ENCODE measurements at places on chromosomes 11 and 22.

DNA sequence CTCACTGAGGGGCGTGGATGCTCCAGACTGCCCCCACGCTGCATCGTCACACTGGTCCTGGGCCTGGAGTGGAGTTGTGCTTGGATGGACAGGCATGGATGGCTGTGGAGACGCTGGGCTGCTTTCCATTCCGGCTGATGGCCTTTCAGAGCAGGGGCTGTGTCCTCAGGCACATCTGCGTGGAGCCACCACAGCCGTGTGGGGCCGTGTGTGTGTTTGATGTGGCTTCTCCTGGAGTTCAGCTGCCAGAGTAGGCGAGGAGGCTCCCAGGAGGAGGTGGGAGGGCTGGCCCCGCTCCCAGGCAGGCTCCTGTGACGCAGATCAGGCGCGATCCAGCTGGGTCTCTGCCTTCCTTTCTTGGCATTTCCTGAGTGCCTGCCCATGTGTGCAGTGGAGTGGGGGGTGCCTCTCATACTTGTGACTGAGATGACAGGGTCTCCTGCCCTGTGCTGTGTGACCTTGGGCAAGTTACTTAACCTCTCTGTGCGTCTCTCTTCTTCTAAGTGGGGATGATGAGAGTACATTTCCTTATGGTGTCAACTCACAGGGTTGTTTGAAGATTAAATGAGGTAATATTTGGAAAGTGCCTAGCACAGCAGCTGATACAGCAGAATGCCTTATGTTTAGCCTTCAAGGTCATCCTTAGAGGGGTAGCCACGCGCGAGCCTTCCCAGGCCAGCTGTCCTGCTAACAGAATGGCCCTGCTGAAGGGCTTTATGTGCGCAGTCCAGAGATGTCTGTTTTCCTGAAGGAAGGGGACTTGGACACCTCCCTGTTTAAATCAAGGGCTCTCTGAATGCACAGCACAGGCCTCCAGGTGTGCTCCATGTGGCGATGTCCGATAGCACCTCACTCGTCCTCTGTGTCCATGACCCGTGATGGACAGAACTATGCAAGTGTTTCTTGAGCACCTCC is 33.5 kb downstream of the GLB1L2 start:
- no peak for DNase-seq

GRCh38 chr11:20598492-20598891 is 916 bp upstream of the SLC6A5 start:
- no peak for DNase-seq

- no peak for DNase-seq
These were observed 31.0 kb downstream of the CTTN start for GRCh38 chr11:70429428-70429705.

DNA sequence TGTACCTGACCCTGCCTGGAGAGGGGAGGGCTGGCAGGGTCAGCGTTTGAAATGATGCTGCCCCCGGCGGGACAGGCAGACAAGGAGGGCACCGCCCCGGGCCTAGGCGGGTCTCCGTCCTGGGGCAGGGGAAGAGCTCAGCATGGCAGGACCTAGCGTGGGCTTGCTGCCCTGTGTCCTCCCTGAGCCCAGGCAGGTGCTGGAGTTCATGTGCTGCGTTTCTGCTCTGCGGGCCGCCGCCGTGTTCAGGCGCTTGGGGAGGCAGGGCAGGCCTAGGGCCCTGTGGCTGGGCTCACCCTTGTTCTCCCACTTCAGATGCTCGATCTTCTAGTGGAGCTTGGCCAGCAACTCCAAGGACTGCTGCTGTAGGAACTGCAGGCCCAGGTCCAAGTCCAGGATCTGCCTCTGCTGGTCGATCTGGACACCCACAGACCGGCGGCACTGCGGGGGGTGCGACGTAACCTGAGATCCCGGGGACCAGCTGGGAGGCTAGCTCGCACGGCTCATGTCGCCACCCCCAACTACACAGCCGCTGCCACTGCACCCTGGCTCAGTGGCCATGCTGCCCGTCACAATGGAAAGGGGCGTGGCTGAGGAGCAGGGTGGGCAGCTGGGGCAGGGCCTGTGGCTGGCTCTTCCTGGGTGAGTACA is 84.4 kb downstream of the MED15 start:
- no peak for DNase-seq

- no peak for DNase-seq
These were observed 13.2 kb downstream of the SLC25A18 start for GRCh38 chr22:17576470-17576869.
